ENCODE measurements at places on chromosomes 2 and 18.
A peak's percentile ranks its signal among the peaks of the same experiment; 100 is the strongest.

DNA sequence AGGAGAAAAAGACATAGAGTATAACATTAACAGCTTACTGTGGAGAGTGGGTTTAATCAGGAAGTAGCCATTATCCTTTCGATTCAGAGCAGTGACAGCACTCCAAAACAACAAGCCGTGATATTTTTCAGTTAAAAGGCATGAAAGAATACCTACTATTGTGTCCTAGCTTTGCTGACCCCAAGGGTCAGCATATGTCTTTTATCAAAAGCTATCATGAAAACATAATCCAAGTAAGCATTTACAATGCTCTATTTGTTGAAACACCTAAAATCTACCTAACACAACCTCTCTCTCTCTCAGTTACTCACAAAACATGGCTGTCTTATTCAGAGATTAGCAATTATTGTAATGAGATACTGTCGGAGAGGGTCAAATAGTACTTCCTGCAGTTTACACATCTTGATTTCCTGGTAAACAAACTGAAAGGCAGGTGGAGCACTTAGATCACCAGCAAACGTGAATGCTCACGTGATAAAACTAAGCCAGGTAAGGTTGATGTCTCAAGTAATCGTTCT lies 100.0 kb downstream of the BAZ2B start:
- DNase-seq: peak; percentile 45

DNA sequence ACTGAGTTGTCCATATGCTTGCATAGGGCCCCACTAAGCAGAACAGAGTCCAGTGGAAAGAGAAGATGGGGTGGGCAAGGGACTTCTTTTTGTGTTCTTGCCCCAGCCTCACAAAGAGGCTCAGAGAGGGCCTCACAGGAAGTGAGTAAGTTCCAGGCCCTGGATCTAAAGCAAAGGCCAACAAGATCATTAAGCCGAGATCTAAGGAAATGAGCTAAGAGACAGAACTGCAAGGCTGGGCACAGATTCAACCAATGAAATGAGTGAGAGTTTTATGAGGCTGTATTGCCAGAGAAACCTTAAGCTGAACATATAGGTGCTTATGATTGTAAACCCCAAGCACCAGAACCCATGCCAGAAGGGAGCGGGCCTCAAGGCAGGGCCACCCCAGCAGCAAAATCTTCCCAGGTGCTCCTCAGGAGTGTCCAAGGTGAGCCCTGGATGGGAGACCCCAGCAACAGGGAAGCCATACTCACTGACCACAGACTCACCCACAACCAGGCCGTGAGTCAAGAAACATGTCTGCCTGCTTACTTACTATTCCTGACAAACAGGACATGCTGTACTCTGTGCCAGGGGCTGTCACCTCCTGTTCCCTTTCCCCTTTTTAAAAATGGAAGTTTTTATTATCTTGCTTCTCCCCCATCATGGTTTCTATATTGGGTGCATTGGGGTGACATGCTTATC lies 40.2 kb downstream of the SLC14A1 start:
- DNase-seq: no peak

DNA sequence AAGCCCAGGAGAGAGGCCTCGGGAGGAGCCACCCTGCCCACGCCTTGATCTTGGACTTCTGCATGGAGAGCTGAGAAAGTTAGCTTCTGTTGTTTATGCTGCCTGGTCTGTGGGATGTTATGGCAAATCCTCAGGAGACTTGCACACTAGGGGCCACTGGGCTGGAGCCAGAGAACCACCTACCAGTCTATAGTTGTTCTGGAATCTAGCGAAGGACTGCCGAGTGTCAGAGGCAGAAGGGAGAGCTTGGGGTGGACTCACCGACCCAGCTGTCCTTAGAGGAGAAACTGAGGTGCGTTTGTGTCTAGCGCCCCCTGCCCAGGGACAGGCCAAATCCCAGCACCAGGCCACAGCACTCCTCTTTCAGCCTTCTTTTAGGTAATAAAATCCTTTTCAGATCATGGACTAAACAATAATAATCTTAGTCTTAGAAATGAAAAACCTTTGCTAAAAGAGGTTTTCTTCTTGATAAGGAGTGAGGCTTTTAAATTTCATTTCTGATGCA lies 398.7 kb upstream of the SALL3 start:
- DNase-seq: no peak

DNA sequence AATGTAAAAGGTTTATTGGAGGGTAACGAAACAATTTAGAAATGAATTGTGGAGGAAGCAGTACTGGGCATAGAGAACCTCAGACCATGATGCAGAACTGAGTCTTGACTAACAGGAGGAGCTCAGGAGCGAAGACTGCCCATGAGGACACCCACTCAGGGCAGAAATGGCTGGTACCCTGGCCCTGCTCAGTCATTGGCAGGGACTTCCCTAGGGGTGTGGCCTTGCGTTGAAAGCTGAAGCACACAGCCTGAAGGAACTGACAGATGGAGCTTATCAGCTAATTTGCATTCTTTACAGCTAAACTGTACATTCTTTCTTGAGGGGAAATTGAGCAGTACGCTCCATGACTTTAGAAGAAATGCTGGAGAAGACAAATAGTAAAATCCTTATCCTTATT lies 57.1 kb downstream of the PDK1 start:
- DNase-seq: no peak

DNA sequence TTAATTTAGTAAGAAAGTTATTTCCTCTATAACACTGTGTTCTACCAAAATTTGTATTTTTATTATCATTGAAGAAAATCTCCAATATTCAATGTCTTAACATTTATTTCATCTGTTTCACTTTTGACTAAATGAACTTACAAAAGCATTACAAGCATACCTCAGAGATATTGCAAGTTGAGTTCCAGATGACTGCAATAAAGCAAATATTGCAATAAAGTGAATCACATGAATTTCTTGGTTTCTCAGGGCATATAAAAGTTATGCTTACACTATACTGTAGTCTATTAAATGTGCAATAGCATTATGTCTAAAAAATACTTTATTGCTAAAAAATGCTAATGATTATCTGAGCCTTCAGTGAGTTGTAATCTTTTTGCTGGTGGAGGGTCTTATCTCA lies 78.3 kb downstream of the TTC32 start:
- no peak for DNase-seq

- DNase-seq: no peak
Observed at GRCh38 chr18:69649684-69650083, 249.0 kb downstream of the DOK6 start.

GRCh38 chr2:48227617-48228344 lies 302.2 kb upstream of the STON1 start:
- no peak for DNase-seq

GRCh38 chr18:64983497-64984238 lies 767.1 kb upstream of the CDH7 start:
- DNase-seq: no peak

GRCh38 chr2:221924576-221924975 lies 352.5 kb upstream of the EPHA4 start:
- no peak for DNase-seq

- peak; percentile 51 for DNase-seq
Observed at GRCh38 chr2:219459460-219460311, 25.0 kb downstream of the SPEG start.

DNA sequence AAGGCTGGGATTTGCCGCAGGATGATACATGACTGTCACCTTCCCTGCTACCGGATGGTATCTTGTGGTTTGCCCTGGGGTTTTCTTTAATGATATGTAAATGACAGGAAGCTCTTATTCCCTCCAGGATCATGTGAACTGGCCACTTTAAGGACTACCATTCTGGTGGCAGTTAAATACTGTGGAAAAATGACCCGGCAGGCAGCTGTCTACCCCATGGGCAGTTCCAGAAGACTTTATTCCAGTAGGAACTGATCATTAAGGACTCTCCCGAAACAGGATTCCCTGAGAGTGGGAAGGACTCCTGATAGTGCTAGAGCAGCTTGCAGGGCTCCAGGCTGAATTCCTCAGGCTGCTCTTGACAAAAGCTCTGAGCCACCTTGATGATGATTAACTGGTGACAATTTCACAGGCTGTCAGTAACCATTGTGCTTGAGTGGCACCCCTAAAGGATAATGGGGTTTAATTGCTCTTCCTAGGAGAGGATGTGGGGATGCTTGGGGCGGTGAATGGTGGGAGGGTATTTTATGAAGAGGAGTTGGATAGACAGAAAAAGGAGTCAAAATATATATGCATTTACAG lies 212.0 kb downstream of the CPS1 start:
- no peak for DNase-seq

GRCh38 chr2:232375164-232375563 lies 3.4 kb upstream of the ALPP start:
- DNase-seq: no peak

GRCh38 chr2:207155516-207156444 lies 10.0 kb downstream of the KLF7 start:
- DNase-seq: no peak

GRCh38 chr2:45000341-45000901 lies 8.8 kb downstream of the SIX2 start:
- no peak for DNase-seq

GRCh38 chr2:239590995-239591915 lies 190.4 kb upstream of the HDAC4 start:
- no peak for DNase-seq

GRCh38 chr2:162118166-162119031 lies 33.6 kb downstream of the GCG start:
- DNase-seq: no peak

DNA sequence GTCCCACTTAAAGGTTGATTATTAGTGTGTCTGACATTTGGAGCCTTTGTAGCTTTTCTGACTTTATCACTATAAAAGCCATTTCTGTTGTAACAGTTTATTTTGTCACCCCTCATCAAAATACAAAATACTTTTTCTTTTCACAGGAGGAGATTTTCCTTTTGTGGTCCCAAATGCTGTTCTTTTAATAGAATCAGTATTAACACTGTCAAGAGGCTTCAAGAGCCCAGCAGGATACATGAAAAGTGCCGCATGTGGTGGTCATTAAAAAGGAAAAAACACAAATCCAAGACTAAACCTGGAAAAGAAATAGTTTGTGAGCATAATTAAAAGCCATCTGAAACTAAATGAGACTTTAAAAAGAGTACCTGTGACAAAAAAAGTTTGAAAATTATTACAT lies 515.7 kb downstream of the DCDC2C start:
- DNase-seq: no peak

GRCh38 chr2:216606551-216607276 lies 26.5 kb upstream of the IGFBP2 start:
- DNase-seq: no peak

DNA sequence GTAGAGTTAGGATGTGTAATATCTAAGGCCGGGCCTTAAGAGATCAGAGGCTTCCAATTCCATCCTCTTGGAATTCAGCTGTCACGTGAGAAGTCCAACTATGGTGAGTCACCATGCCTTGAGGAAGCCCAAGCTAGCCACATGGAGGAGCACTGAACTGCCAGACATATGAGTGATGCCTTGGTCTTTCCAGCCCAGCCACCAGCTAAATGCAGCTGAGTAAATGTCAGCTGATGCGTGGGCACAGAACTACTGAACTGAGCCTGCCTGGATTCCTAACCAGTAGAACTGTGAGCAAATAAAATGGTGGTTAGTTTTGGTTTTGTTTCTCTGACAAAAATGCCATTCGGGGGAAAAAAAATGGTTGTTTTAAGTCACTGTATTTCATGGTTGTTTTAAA lies 153.7 kb upstream of the SERTAD2 start:
- no peak for DNase-seq

DNA sequence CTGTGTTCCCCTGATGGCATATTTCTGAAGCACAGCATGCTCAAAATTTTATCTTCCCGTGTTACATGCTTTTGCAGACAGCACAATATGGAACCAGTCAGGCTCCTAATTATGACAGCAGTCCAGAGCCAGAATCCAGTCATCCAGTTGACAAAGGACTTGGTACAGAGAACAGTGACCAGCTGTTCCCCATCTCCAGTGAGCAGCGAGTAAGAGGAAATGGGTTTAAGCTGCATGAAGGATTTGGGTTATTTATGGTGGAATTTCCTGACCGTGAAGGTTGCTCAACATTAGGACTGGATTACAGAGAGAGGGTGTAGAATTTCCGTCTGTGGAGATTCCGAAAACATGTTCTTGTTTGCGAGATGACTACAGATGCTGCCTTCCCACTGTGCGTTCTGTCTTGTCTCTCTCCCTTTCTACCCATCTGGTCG lies 24.4 kb downstream of the SGPP2 start:
- DNase-seq: no peak

DNA sequence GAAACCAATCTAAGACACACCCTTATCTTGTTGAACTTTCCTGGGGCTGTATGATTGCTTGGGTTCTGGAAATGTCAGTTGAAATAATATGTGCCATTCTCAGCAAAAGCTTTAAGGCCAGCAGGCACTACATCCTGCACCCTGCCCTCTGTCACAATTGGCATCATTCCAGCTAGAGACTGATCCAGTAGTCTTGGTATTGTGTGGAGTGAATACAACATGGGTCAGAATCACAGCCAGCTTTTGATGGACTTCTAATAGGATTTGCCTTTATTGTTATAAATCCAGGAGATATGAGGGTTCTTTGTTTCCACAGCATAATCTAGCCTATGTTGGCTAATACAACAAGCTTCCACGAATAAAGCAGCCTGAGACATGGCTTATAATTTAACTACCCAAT lies 617.0 kb upstream of the CDH2 start:
- DNase-seq: no peak

- DNase-seq: no peak
Observed at GRCh38 chr2:206023183-206023582, 62.8 kb downstream of the INO80D start.

GRCh38 chr18:43662657-43663056 lies 385.4 kb upstream of the SYT4 start:
- no peak for DNase-seq

GRCh38 chr18:57461652-57462269 lies 26.6 kb downstream of the ONECUT2 start:
- no peak for DNase-seq

- no peak for DNase-seq
Observed at GRCh38 chr2:112821682-112822081, 14.9 kb downstream of the IL1B start.

GRCh38 chr2:238654479-238655197 lies 193.2 kb upstream of the TWIST2 start:
- DNase-seq: no peak

DNA sequence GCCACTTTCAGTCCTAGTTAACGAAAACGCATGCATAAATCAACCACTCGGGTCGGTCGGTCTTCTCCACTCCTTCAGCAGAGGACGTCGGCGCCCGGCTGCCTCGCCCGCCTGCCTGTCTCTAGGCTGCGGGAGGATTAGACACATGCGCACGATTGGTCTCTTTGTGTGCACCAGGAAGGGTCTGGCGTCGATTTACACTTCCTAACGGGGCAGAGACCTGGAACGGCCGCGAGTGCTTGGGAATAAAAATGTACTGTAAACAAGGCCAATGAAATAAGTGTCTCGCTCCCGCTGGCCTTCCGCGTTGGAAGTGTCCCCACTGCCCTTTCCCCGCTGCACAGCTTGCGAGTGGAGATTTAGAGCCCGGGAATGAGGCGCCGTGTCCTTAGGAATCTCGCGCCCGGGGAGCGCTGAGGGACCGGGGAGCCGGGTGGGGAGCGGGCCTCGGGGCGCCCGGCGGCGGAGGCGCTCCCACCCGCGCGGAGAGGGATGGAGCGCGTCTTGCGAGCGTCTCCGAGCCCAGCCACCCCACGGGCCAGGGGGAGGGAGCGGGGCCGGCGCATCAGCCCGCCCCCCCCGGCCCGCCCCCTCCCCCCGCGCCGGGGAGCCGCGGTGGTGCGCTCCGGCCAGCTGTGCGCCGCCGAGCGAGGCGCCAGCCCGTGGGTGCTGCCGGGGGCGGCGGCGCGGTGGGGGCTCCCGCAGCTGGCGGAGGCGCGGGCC lies at the start of gene DOK6:
Gene DOK6, plus strand, starts transcription at position 636 of the 723 bp plus-strand sequence.
- DNase-seq: peak; percentile 29
